ENCODE measurements at places on chromosomes 2 and 18.

DNA sequence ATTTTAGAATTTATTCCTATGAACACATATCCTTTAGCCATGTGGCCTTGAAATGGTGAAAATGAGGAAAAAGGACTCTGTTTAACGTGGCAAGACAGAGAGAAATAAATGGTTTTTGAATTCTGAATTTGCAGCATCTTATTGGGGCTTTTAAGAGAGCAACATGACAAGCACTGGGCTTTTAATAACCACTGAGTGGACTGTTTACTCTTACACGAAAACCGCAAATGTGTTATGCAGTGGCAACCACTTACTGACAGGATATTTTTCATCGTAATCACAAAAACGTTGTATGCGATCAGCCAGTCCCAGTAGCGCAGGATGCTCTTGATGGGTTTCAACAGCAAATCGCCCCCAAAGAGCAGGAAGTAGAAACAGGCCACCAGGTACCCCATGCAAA is 226.6 kb downstream of the NAPG start:
- DNase-seq, result no peak

GRCh38 chr2:101790857-101791256 is 93.3 kb downstream of the MAP4K4 start:
- no peak for DNase-seq

GRCh38 chr18:7512348-7512747 is 54.8 kb upstream of the PTPRM start:
- DNase-seq, result no peak

GRCh38 chr2:144374163-144374661 is 145.7 kb downstream of the ZEB2 start:
- DNase-seq, result no peak

GRCh38 chr2:16254356-16254965 is 314.1 kb downstream of the MYCN start:
- DNase-seq, result no peak

DNA sequence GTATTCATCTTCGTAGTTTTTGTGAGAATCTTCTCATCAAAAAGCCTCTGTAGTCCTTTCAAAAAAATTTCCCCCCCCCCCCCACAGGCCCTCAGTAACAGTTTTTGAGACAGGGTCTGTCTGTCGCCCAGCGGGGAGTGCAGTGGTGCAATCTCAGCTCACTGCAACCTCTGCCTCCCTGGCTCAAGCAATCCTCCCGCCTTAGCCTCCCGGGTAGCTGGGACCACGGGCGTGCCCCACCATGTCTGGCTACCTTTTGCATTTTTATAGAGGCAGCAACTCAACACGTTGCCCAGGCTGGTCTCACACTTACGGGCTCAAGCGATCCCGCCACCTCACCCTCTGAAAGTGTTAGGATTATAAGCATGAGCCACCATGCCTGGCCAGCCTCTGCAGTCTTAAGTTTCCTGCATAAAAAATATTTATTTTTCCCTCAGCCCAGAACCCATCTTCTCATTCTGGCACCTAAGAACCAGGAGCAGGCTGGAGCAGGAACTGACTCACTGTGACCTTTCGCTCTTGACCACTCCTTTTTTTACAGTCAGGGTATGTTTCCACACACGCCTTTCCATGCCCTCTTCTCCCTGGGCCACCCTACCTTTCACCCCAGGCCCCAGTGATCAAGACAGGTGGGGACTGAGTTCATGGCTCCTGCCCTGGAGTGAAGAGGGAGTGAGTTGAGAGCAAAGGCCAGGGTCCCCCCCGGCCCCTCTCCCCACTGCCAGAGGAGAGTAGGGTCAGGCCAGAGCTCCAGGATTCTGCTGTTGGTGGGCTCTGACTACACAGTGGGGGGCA is 32.5 kb upstream of the NT5DC4 start:
- no peak for DNase-seq

DNA sequence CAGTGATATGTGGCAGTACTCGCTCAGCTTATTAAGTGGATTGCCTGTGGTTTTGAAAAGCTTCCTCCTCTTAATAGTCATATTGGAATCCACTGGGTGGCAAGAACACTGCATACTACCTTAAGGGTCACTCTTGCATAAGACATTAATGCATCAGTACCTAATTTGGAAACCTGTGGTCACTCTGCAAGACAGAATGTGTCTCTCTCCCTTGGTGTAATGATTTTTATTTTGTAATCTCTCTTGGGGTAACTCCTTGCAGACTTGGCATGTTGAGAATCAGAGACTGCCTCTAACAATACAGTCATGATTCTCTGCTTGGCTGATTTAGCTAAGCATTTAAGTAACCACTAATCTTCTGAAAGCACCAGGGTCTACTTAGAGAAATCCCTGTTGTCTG is 33.0 kb upstream of the IER3IP1 start:
- DNase-seq, result no peak

GRCh38 chr2:45729753-45730512 is 78.5 kb downstream of the PRKCE start:
- no peak for DNase-seq

DNA sequence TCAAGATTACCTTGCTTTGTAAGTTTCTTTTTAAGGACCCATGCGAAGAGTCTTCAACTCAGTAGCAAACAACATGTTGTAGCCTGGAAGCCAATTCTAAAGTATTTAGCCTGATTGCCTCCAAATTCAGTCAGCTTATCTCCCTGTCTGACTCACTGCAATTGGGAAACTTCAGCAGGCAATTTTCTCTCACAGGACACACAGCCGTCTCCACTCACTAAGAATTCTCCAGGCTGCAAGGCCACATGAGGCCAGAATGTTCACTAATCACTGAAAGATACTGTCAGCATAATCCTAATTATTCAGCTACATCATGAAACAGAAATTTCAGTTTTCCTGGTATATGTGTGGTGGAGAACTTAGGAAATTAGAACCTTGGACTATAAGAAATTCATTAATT is 78.1 kb upstream of the PDE1A start:
- DNase-seq, result no peak
